Esophagus muscularis mucosa (tissue), 4 donors: ENCODE measurements at places on chromosomes 4 and X. TPM values are rescaled to one million over a fixed set of nuclear protein-coding genes. Genes with fewer than 3 reads are reported as not detected.

DNA sequence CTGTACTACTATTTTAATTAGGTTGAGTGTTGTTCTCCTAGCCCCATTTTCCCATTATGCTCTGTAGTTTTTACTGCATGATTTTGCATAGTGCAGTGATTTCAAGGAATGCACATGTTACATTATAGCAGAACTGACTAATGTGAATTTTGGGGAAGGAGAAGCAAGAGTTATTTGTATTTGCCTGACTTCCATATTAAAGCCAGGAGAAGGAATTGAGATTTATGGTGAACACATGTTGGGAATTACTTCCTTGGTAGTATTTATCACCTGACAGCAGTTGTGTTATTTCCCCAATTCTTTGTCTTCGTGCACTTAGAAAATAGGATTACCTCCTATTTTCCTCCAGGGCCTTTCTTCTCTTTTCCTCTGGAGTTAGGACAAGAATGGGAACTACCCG is 3.2 kb downstream of the TMEM144 start:
- H3K27me3 ChIP-seq, result no peaks in the 10 kb centered on the region
- peaks cover 13% of the 10 kb centered on the region for H3K4me1 ChIP-seq
- no peak for DNase-seq
- no peak overlapping the region for H3K27ac ChIP-seq

GRCh38 chr4:76989391-76990061 is 40.0 kb downstream of the SEPTIN11 start:
- no peak overlapping the region for H3K4me3 ChIP-seq
- no peaks in the 10 kb centered on the region for H3K27me3 ChIP-seq
- peaks cover 23% of the 10 kb centered on the region for H3K4me1 ChIP-seq
- no peak overlapping the region for H3K27ac ChIP-seq
- no peaks in the 10 kb centered on the region for H3K36me3 ChIP-seq

DNA sequence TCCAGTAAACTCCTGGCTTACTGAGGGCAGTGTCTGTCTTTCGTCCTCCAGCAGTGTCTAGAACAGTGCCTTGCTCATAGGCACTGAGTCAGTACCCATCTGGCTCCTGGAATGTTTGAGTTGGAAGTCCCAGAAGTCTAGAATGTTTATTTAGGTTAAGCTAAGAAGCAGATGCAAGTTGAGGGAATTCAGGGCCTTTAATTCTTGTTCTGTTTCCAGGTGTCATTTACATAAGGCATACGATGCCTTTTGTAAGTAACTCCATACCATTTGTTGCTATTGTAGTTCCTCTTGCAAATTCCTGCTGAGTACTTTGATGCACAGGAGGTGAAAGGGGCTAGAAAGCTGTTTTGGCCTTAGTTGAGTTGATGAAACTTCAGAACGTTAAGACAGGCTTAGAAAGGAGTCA is 22.2 kb downstream of the ARHGAP10 start:
- no peak for DNase-seq
- H3K4me3 ChIP-seq, result no peak overlapping the region
- H3K27me3 ChIP-seq, result no peaks in the 10 kb centered on the region

DNA sequence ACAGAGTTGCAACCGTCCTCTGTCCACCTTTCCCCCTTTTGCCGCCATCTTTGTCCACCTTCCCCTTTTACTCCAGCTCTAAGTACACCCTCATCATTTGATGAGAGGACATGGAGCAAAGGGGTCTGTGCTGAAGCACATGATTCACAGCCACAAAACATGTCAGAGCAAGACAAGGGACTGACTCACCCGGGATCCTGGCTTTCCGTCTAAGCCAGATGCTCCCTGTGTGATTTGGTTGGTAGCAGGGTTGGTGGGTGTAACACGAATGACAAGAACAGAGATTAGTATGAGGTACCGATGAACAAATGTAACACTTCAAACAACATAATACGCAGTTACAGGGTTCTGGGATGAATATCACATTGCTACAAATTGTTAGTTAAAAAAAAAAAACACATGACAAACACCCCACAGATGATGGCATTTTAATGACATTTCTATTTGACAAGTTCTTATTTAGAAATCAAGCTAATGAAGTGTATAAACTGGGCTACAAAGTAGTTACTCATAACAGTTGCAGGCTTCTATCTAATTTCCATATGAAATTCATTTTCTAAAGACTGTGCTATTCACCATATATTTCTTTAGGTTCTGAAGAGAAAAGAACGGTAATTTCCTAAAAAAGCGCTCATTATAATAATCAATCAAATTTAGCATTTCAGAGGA is 71.4 kb upstream of the ETNPPL start:
- no peaks in the 10 kb centered on the region for H3K27me3 ChIP-seq
- H3K27ac ChIP-seq, result no peak overlapping the region
- no peaks in the 10 kb centered on the region for H3K36me3 ChIP-seq
- no peaks in the 10 kb centered on the region for H3K4me1 ChIP-seq

DNA sequence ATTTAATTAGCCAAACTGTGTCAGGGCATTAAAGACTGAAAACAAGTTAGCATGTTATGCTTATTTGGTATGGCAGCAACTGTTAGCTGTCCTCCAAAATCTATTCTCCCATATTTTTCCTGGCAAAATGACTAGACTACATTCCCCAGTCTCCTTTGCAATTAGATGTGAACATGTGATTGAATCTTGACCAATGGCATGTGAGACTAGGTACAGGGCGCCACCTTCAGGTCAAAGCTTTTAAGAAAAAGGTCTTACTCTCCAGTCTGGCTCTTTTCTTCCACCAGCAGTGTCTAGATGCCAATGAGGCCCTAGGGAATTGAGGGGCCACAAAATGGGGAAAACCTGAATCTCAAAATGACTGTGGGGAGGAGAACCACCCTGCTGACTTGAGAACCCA is 408.2 kb downstream of the SMARCA1 start:
- no peaks in the 10 kb centered on the region for H3K4me1 ChIP-seq
- no peak for DNase-seq
- no peaks in the 10 kb centered on the region for H3K27me3 ChIP-seq
- no peaks in the 10 kb centered on the region for H3K36me3 ChIP-seq

DNA sequence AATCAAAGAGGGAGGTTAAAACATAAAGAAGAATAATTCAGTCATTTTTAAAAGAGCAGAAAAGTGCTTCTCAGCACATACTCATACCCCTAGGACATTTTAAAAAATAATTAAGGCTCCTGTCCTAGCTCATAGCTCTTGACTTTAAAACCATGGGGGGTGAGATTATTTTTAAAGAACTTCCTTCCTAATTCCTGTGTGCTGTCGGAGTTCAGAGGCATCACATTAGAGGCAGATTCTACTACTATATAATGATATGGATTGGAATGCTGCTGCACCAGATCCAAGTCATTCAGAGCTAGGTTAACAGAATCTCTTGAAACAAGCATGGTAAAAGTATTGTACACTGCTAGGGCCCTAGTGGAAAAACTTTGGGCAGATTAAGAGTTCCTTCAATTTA is 456.5 kb upstream of the ADGRL3 start:
- no peaks in the 10 kb centered on the region for H3K36me3 ChIP-seq
- H3K27ac ChIP-seq, result no peak overlapping the region
- DNase-seq, result no peak
- H3K27me3 ChIP-seq, result no peaks in the 10 kb centered on the region
- no peaks in the 10 kb centered on the region for H3K4me1 ChIP-seq

- H3K36me3 ChIP-seq, result no peaks in the 10 kb centered on the region
- peak overlapping the region; percentile 90 for H3K4me3 ChIP-seq
- no peak for DNase-seq
- H3K4me1 ChIP-seq, result peaks cover 38% of the 10 kb centered on the region
- H3K27ac ChIP-seq, result peak overlapping the region; percentile 68
These were observed 805 bp downstream of the ATP8A1 start for GRCh38 chr4:42655921-42656678.

DNA sequence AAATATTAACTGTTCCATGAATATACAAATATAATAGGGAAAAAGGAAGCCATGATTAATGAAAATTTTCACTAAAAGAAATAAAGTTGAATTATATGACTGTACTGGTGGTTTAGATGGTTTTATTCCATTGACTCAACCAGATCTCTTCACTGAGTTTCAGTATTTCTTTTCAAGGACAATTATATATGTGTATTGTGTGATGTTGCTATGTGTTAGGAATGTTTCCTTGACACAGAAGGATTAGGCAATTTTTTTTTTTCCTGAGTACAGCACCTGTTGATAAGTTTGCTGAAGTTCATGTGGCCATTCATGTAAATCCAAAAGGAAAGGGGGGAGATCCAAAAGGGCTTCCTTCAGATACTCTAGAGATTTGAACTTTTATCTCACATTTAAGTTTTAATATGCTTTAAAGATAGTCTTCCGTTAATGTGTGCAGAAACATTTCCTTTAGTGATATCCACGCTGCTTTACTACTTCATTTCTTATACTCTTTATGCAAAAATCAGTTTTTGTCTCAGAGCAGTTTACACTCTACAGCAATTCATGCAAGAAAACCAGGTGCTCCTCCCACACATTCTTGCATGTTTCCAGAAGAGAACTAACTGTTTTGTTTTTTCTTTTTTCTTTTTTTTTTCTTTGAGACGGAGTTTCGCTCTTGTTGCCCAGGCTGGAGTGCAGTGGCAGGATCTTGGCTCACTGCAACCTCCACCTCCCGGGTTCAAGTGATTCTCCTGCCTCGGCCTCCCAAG is 249.1 kb downstream of the RPA4 start:
- DNase-seq, result no peak
- no peaks in the 10 kb centered on the region for H3K36me3 ChIP-seq
- no peaks in the 10 kb centered on the region for H3K4me1 ChIP-seq
- H3K27ac ChIP-seq, result no peak overlapping the region
- no peaks in the 10 kb centered on the region for H3K27me3 ChIP-seq

DNA sequence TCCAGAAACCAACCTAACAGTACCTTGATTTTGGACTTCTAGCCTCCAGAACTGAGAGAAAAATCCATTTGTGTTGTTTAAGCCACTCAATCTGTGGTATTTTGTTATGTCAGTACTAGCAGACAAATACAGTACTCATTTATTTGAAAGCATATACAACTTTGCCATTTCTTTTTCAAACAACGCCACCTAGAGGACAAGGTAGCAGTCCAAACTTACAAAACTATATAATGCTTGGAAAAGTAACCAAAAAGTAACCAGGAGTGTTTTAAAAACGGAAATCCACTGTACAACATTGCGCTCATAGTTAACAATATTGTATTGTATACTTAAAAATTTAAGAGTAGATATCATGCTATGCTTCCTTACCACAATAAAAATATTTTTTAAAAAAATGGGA is 37.0 kb upstream of the FGF13 start:
- DNase-seq, result no peak
- H3K27me3 ChIP-seq, result no peaks in the 10 kb centered on the region
- H3K27ac ChIP-seq, result no peak overlapping the region
- no peaks in the 10 kb centered on the region for H3K36me3 ChIP-seq
- H3K4me1 ChIP-seq, result no peaks in the 10 kb centered on the region

DNA sequence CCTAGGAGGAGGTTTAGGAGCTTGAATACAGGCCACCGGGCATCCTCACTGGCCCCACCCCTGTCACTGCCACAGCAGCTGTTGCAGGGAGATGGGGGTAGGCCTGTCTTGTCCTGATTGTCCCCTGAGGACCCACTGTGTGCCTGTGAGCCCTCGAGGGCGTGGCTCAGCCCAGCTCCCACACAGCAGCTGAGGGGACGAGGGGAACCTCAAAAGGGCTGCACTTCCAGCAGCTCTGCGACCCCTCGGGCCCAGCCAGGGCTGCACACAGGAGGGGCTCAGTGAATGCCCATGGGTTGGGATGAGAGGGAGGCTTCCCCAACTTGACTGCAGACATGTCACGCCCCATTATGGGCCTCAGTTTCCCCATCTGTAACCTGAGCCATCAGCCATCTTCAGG is 225.9 kb downstream of the AFAP1 start:
- H3K27ac ChIP-seq, result no peak overlapping the region
- no peaks in the 10 kb centered on the region for H3K27me3 ChIP-seq
- no peak overlapping the region for H3K4me3 ChIP-seq
- no peak for DNase-seq
- no peaks in the 10 kb centered on the region for H3K36me3 ChIP-seq
- H3K4me1 ChIP-seq, result no peaks in the 10 kb centered on the region

DNA sequence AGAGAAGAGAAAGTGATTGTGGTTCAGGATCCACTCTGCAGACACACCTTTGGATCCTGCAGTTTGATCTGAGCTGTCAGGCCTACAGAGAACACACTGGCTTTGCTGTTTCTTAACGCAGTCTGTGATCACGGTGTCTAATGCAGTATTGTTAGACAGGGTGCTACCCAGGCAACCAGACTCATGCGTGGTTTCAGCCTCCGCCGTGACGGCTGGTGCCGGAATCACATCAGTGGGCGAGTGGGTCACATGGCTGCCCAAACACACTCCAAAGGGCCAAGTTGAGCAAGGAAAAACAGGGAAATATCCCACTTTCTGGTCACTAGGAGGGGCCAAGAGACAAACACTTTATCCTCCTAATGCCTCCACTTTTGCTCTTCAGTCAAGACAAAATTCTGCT is 27.5 kb downstream of the CCDC149 start:
- H3K4me1 ChIP-seq, result peaks cover 40% of the 10 kb centered on the region
- no peak for DNase-seq
- no peak overlapping the region for H3K4me3 ChIP-seq
- peak overlapping the region; percentile 52 for H3K27ac ChIP-seq

- H3K27me3 ChIP-seq, result no peaks in the 10 kb centered on the region
- no peak for DNase-seq
- H3K4me1 ChIP-seq, result peaks cover 70% of the 10 kb centered on the region
- H3K36me3 ChIP-seq, result peaks cover 11% of the 10 kb centered on the region
- no peak overlapping the region for H3K4me3 ChIP-seq
- peak overlapping the region; percentile 87 for H3K27ac ChIP-seq
These were observed 81.9 kb downstream of the FAM114A1 start for GRCh38 chr4:38949411-38950051.

- H3K4me1 ChIP-seq, result no peaks in the 10 kb centered on the region
- H3K4me3 ChIP-seq, result no peak overlapping the region
- DNase-seq, result no peak
- no peaks in the 10 kb centered on the region for H3K27me3 ChIP-seq
- H3K27ac ChIP-seq, result no peak overlapping the region
These were observed 11.5 kb upstream of the CCDC149 start for GRCh38 chr4:24924309-24924781.

- H3K4me1 ChIP-seq, result peaks cover 12% of the 10 kb centered on the region
- no peaks in the 10 kb centered on the region for H3K27me3 ChIP-seq
- no peaks in the 10 kb centered on the region for H3K36me3 ChIP-seq
- no peak for DNase-seq
These were observed 43.0 kb upstream of the CDKN2AIP start for GRCh38 chr4:183401473-183401872.

DNA sequence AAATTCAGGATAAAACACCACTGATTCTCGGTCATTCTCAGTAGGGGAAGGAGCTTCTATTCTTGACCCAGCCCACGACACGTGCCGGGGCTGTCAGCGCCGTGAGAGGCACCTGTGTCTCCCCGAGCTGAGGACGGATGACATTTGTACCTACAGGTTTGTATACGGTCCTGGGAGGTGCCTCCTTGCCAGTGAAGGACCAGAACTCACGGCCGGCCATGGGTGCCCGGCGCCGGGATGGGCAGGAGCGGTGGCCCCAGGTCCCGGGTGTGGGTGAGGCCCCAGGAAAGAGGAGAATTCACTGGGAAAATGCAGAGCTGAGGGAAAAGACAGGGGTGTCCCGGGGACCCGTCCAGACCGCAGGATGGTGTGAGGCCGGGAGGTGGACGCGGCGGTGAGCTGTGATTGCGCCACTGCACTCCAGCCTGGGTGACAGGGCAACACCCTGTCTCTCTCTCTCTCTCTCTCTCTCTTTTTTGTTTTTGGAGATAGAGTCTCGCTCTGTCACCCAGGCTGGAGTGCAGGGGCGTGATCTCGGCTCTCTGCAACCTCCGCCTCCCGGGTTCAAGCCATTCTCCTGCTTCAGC is 48.9 kb upstream of the PPP2R3B start:
- H3K27ac ChIP-seq, result no peak overlapping the region
- peaks cover 57% of the 10 kb centered on the region for H3K27me3 ChIP-seq
- no peak for DNase-seq
- no peaks in the 10 kb centered on the region for H3K36me3 ChIP-seq

PCDH10 gene
- total RNA-seq, result 0.42 TPM

TGIF2LX gene
- total RNA-seq, result not detected

ERVMER34-1 gene
- 0.11 TPM for total RNA-seq

GPR34 gene
- 6.0 TPM for total RNA-seq

PAGE2 gene
- total RNA-seq, result not detected

HTN3 gene
- total RNA-seq, result not detected

PNMA6A gene
- total RNA-seq, result 3.7 TPM

YY2 gene
- 0.84 TPM for total RNA-seq
